ENCODE measurements at places on chromosomes 3 and 15. TPM values are rescaled to one million over a fixed set of nuclear protein-coding genes. Genes with fewer than 3 reads are reported as not detected.

EIF5A2 gene
- total RNA-seq, result 9.7 TPM

GOLGA6A gene
- not detected for total RNA-seq

CLDN11 gene
- total RNA-seq, result not detected

MELTF gene
- total RNA-seq, result 8.8 TPM

MTHFS gene
- 35.3 TPM for total RNA-seq

DNA sequence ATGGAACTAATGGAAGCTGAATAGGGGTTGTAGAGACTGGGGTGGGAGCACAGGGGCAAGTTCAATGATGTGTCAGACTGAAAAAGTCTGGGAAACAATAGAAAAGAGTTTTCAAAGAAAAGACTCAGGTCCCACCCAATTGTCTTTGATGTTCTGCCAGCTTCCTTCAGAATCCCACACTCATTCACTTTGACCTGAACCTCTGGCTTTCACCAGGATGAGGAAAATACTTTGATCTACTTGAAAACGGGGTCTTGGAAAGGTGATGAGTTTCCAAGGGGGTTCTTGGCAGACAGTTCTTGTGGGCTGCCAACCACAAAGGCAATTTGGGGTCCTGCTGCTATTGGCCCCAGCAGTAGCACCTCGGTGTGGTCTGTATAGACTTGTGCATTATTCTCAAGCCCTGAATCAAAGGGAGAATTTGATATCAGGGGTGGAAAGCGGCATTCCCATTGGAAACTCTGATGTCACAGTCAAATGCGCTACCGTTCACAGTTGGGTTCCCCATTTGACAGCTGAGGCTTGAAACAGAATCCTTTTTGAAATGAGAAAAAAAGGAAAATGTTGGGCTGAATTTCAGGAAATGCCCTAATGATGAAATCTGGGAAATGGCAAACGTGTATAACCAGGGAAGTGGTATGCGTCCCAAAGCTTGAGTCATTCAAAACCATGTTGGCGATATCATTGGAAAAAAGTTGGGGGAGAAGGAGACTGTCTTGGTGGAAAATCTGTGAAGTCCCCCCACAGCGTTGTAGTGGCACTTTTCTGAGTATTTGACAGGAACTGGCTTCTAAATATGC is 229.2 kb upstream of the LRTM1 start:
- no peak for DNase-seq

DNA sequence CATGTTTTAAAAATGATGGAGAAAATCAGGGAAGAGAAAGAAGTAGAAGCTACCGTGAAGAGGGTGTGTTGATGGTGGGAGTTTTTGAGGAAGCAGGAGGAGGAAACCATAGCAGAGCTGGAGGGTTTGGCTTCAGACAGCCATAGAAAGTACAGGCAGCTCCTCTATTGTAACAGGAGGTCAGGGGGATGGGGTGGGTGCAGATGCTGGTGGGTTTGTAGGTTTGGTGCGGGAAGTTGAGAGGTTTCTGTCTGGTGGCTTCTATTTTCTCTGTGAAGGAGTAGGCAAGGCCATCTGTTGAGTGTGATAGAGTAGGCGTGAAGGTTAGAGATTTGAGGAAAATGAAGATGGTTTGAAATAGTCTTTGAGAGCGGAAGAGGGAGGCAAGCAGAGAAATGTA is 97.7 kb upstream of the TBC1D5 start:
- DNase-seq, result peak; percentile 40

DNA sequence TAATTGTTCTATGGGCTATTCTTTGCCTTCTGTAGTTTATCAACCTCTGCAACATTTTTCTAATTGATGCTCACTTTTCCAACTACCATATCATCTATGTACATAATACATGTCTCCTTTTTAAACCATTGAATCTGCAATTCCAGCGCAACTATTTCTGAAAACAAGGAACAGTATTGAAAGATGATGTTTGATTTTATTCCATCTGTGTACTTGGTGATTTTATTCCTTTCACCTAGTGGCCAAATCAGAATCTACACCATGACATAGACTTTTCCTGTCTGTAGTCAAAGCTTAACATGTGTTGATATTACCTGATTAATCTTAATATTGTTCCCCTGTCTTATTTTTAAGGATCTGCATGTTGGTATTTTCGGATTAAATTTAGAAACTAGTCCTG is 13.0 kb downstream of the NKTR start:
- no peak for DNase-seq

DNA sequence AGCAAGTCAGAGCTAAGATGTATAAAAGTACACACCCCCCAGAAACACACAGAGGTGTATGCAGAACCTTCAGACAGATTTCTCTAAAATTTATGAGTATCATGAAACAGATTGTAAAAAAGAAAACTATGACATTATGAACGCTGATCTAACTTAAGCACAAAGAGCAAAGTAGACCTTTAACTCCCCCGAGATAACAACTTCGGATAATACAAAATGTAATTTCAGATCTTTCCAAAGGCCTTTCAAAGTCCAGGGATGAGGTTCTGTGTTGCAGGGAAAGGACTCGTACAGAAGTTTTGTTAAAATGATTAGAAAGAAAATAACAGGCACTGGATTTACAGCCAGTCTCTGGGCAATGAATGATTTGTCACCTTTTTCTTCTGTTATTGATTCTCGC is 92.8 kb upstream of the FGF12 start:
- DNase-seq, result no peak

GRCh38 chr3:118882353-118882947 is 152.2 kb downstream of the IGSF11 start:
- DNase-seq, result peak; percentile 89

- DNase-seq, result peak; percentile 45
These were observed 46.8 kb downstream of the ITGA11 start for GRCh38 chr15:68385240-68385561.

- DNase-seq, result no peak
These were observed 28.7 kb upstream of the TMEM45A start for GRCh38 chr3:100463646-100464155.

- DNase-seq, result no peak
These were observed 32.6 kb downstream of the SERPINI2 start for GRCh38 chr3:167441256-167441655.

DNA sequence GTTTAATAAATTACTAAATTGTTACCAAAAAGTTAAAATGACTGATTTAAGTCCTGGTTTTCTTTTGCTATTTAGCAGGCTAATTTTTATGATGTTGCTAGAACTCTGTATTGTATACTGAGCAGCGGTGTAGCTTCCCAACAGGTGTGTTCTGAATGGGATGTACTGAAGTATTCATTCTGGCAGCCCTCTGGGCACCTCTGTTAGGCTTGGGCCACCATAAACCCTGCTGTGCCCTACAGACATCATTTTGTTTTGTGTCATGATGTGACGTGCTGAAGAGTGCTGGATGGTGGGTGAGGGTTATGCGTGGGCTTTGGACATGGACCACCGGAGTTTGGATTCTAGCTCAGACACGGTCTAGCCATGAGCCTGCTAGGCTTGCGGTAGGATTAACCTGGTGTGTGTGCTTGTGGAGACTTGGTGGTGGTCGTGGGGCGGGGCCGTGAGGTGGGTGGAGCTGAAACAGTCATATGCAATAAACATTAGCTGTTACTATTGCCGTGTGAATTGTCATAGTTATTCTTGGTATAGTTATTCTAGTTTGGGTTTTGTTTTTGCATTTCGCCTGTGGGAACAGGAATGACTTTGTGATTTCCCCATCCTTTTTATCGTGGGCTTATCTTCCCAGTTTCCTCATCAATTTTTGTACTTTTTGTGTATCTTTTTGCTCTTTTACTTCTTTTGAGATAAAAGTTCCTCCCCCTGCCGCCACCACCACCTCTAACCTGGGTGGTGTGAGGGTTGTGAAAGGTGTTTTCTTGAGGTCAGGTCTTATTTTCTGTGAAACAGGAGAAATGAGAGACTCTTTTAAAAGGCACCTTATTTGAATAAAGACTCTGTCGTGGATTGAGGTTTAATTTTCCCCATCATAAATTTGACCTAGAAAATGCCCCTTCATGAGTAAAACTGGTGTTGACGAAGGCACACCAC is 93.7 kb downstream of the MCTP2 start:
- no peak for DNase-seq

DNA sequence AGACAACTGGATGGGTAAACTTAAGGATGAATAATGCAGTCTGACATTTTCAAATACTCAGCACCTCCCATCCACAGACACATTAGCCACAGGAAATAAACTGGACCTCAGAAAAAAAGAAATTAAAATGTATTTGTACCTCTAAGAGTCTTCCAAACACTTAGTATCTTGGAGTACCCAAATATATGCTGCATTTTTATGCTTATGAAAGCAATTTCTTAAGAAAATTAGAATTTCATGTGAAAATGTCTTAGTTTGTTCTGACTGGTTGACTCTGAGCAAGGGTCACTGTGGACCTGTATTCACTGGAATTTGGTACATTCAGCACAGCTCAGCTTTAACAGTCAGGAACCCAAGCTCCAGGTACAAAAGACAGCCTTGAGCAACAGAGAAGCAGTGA is 216.2 kb upstream of the UBE2E2 start:
- no peak for DNase-seq

DNA sequence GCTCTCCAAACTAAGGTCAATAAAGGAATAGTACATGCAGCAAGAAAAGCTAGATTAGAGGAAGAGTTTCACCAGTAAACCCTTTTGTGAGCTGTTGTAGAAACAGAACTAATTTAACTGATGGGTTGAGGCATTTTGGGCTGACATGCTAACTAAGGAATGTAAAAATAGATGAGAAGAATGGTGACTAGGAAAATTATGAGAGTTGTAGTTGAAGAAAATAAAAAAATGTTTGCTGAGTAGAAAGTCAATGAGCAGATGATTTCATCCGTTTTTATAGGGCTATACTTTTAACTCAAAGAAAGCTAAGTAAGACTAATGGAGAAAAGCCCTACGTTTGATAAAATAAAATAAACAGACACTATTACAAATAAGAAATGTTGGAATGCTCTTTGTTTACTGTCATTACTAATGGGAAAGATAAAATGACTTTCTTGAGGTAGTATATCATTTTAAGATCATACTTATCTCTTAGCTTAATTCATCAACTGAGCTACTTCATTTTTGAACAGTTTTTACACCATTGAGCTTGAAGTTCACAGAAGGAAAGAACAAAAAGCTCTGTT is 209.4 kb upstream of the DPH6 start:
- DNase-seq, result no peak

GRCh38 chr3:171390051-171390941 is 69.9 kb downstream of the TNIK start:
- DNase-seq, result no peak

- no peak for DNase-seq
These were observed 14.1 kb upstream of the PGPEP1L start for GRCh38 chr15:99021694-99022093.

- DNase-seq, result no peak
These were observed 237.4 kb downstream of the MFSD1 start for GRCh38 chr3:159039286-159039685.

DNA sequence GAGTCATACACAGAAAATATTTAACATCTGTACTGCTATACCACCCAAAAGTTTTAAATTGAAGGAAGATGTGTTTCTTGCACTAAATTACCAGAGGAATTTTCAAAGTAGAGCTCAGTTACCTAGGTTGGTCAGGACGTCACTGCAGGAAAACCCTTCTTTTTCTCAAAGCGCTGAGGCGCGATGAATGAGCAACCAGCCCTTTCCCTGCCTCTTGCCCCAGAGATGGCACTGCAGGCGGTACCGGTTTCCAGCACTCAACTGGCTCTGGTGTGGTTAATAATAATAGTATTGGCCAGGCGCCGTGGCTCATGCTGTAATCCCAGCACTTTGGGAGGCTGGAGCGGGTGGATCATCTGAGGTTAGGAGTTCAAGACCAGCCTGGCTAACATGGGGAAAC is 49.3 kb downstream of the HES1 start:
- DNase-seq, result no peak

DNA sequence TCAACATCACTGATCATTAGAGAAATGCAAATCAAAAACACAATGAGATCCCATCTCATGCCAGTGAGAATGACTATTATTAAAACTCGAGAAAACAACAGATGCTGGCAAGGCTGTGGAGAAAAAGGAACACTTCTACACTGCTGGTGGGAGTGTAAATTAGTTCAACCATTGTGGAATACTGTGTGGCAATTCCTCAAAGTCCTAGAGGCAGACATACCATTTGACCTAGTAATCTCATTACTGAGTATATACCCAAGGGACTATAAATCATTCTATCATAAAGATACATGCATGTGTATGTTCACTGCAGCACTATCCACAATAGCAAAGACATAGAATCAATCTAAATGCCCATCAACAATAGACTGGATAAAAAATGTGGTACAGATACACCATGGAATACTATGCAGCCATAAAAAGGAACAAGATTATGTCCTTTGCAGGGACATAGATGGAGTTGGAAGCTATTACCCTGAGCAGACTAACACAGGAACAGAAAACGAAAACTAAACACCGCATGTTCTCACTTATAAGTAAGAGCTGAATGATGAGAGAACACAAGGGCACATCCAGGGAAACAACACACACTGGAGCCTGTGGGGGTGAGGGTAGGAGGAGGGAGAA is 15.2 kb upstream of the AVEN start:
- no peak for DNase-seq

DNA sequence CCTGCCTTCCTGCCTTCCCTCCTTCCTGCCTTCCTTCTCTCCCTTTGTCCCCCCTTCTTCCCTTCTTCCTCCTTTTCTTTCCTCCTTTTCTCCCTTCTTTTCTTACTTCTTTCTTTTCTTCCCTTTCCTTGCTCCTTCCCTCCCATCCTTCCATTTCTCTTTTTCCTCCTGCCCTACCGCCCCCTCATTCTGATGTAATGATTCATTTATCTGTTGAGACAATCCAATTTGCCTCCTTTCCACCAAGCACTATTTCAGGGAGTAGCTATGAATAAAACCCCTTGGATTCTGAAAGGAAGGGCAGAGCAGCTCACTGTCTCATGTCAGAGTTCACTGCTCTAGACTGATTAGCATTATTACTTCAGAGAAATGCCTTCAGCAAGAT is 462.6 kb downstream of the PDCD6IP start:
- no peak for DNase-seq

DNA sequence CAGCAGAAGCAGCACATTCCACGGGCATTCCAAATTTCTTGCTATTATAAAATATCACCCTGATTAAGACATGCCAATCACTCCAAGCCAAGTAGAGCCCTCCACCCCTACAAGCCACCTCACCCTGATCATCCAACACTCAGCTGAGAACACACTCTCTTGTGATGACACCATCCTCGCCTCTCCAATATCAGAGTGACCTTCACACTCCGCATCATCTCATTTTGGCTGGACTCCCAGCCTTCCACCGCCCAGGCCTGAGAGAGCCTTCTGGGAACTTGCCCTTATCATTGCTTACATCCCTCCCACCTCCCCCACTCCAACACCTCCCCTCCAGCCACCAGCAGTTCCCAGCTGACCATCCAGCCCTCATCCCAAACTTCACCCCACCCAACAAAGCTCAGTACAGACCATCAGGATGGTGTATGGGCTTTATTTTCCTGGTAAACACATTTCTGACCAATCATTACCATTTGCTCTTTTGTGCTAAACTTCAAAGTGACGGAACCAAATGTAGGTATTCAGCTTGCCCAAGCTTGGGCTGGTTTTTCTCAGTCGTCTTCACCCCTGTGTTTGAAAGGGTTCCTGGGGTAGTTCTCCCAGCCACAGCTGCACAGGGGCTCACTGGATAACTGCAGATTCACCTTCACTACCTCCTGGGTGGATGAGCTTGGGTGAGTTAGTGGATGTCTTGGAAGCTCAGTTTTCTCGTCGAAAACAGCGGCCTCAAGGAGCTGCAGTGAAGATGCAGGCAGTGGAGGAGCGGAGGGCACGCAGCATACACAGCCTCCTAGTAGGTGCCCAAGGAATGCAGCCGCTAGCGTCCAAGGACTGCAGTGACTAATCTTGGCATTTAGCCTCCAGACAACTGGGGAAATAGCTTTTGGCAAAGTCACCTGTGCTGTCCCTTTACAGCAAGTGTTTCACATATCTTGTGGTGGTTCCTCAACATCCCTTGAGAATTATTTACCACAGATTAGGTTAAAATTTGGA is 115.1 kb downstream of the LIPC start:
- no peak for DNase-seq

GRCh38 chr15:91627473-91628278 is 225.8 kb upstream of the SLCO3A1 start:
- DNase-seq, result no peak
